ENCODE measurements at places on chromosomes 13 and 19. TPM values are rescaled to one million over a fixed set of nuclear protein-coding genes. Genes with fewer than 3 reads are reported as not detected.

Gene NLRP13
- total RNA-seq = not detected

Gene CPB2
- total RNA-seq = not detected

Gene ZNF177
- 1.5 TPM for total RNA-seq

Gene NPAS1
- not detected for total RNA-seq

- no peak for DNase-seq
Measured at GRCh38 chr19:10631874-10632273, 6.5 kb downstream of the SLC44A2 start.

- DNase-seq = no peak
Measured at GRCh38 chr13:41122838-41123237, 9.8 kb downstream of the KBTBD6 start.
